ENCODE measurements at places on chromosomes 6 and 20.

GRCh38 chr6:153842491-153842890 is 196.5 kb upstream of the OPRM1 start:
- no peak for DNase-seq

DNA sequence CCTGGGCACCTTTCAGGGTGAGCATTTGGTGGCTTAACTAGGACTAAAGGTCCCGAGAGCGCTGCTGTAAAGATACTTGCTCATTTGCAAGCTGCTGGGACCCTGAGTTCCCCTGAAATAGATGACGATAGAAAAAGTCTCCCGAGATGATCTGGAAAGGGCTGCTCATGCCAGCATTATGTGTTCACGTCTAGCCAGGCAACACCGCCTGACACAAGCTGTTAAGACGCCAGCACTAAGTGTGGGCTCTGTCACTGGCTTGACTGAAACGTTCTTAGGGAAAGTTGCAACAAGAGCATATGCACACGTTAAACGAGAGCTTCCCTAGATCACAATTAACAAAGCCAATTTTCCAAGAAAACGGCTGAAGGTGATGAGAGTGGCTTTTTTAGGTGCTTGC is 113.7 kb downstream of the SLC23A2 start:
- DNase-seq: no peak

GRCh38 chr20:58877050-58877975 is 24.8 kb downstream of the GNAS start:
- no peak for DNase-seq

GRCh38 chr20:56630506-56631317 is 1.6 kb downstream of the TFAP2C start:
- DNase-seq: no peak

GRCh38 chr6:164982389-164982788 is 327.0 kb downstream of the C6orf118 start:
- peak; percentile 44 for DNase-seq

DNA sequence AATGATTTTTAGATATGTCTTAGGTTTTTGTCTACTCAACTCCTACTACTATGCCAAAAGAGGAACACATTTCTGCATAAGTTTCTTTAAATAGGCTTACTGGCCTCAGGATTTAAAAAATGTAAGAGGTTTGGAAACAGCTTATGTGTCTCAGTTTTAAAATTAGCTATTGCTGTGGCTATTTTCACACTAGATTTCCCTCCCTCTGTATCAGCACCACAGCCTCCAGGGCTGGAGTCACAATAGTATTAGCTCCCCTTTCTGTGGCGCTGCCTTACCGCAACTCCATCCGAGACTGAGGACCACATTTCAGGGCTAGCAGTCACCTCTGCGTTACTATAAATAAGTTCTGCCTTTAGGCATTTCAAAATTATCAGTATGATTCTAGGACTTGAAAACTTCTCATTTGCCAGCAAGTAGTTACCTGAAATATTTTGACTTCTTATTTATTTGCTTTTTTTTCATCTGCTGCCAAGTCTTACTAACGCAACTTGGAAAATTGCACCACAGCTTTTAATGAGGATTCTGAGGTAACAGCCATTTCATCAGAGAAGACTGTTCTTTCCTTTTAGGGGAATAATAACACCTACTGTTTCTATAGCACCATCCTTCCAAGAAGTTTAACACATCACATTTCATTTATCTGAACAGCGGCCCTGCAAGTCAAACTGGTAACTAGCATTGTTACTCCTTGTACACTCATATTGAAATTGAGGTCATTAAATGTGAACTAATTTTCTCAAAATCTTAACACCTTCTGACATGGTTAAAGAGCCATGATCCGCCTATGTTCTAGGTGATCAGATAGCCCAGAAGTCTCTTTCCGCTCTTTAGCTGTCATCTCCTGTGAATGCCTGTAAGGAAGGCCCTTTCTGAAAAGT is 105.9 kb downstream of the GJA10 start:
- no peak for DNase-seq

DNA sequence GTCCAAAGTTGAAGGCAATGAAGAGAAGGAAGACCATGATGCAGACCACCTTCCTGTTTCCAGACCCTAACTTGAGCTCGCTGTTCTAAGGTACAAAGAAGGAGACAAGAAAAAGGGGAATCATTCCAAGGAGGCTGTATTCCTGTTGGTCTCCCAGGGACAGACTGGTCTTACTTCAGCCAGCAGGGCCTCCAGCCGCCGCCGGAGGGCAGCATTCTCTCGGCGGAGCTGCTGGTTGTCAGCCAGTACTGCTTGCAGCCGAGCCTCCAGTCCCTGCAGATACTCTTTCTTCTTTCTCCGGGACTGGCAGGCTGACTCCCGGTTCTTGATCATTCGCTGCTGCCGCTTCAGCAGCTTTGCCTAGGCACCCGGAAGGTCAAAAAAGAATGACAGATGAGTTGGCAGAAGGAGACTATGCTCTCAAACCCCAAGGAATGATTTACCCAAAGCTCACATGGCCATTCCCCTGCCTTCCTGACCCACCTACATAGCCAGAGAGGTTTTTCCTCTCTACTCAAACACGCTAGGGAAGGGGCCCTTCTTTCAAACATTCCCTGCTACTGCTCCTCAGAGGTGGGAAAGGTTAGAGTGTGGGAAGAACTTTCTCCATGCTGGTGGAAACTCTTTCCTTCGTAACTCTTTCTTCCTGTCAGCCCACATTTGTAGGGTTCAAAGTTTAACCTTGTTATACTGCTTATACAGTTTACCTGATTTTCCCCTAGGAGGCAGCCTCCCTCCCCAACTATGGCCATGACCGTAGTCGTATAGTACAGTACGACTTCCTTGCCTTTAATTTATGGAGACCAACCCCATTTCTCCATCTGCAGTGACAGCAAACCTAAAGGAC is 9.0 kb downstream of the ATF6B start:
- peak; percentile 44 for DNase-seq

DNA sequence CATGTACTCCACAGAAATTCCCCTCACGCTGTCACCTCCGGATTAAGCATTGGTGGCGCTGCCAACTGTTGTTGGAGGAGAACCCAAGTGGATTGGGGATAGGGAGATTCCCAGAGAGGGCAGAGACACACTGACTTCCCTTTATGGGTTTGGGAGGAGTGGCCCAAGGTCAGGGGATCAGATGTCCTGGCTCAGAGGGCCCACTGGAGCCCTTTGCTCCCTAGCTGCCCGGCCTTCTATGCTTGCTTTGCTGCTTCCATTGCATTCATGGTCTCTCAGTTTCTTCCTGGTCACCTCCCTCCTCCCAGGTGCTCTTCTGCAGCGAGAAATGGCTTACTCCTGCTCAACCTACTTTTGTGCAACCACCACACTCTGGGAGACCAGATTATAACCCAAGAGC is 14.3 kb downstream of the CUL9 start:
- no peak for DNase-seq

GRCh38 chr6:88870717-88871330 is 92.6 kb downstream of the RNGTT start:
- no peak for DNase-seq

GRCh38 chr20:64065974-64066343 is 3.0 kb downstream of the TCEA2 start:
- DNase-seq: no peak

DNA sequence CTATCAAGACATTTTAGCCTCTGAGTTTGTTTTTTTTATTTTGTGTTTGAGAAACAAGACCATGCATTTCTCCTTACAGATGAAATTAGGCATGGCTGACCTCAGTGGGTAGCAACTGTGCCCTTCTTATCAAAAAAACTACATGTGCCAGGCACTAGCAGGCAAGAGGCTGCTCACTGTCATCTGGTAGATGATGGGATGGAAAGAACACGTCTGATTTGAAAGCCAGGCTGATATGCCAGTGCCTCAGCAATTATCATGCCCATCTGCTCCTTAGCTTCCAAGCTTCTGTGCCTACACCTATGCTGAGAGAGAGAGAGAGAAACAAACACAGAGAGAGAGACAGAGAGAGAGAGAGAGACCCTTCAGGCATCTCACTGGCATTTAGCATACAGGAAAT is 149.9 kb downstream of the C6orf118 start:
- no peak for DNase-seq

- DNase-seq: peak; percentile 36
Measured at GRCh38 chr6:29705389-29706231, 17.6 kb upstream of the HLA-F start.

DNA sequence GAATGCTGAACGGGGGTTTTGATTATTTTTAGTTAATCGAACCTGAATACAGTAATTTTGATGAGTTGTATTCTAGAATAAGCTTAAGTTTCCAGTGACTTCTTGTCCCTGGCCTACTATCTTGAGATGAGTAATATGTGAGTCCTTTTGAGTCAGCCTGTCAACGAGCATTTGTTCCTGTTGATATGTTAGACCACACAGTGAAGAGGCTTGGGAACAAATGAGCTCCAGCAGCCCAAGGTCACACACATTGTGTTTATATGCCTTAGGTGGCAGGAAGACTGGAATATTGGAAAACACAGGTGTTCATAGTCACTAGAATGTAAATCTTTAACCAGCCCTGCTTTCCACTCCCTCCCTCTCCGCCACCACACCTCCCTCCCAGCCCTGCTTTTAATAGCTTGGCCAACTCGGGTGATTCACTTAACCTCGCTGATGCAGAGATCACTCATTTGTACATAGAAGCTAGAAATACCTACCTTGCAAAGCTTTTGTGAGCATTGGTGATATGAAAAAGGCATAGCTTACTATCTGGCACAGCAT is 9.1 kb downstream of the SMPDL3A start:
- no peak for DNase-seq

Measured in LNCaP clone FGC (cell line).